ENCODE measurements at places on chromosomes 7 and 10.

GRCh38 chr7:44377134-44377463, 51.7 kb upstream of the CAMK2B start:
- no peak overlapping the region for H3K27ac ChIP-seq
- no peaks in the 10 kb centered on the region for H3K27me3 ChIP-seq

DNA sequence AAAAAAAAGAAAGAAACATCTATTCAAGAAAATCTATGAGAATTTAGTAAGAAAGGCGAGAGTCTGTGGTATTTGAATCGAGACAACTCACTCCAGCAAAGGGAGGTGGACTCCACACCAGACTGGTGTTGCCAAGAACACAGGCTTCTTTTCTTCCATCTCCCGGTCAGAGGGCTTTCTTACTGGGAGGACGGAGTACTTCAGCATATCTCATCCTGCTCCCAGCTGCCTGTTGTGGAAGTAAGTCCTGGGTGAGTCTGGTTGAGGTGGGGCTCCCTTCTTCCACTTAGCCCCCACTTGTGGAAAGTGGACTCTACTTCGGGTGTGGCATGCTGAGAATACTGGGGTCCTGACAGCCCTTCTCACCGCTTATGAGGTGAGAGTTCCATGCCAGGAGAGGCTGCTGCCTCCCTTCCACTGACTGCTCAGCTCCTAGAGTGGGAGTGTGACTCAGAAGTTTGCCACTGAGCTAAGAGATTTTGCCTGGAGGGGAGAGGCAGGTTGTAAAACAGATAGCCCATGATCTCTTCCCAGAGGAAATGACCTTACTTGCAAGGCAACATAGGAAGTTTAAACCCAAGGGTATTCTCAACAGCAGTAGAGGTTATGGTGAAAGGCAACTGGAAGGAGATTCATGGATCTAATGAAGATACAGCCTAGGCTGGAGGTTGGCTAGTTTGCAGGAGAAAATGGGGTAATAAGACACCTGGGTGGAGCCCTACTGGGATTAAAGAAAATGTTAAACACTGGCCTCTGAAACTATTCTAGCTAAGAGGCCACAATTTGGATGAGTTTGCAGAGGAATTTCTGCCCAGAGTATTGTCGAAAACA, 3.5 kb upstream of the NACAD start:
- H3K4me1 ChIP-seq = no peaks in the 10 kb centered on the region
- H3K27me3 ChIP-seq = no peaks in the 10 kb centered on the region
- H3K27ac ChIP-seq = no peak overlapping the region
- no peaks in the 10 kb centered on the region for H3K36me3 ChIP-seq
- H3K4me3 ChIP-seq = no peak overlapping the region

DNA sequence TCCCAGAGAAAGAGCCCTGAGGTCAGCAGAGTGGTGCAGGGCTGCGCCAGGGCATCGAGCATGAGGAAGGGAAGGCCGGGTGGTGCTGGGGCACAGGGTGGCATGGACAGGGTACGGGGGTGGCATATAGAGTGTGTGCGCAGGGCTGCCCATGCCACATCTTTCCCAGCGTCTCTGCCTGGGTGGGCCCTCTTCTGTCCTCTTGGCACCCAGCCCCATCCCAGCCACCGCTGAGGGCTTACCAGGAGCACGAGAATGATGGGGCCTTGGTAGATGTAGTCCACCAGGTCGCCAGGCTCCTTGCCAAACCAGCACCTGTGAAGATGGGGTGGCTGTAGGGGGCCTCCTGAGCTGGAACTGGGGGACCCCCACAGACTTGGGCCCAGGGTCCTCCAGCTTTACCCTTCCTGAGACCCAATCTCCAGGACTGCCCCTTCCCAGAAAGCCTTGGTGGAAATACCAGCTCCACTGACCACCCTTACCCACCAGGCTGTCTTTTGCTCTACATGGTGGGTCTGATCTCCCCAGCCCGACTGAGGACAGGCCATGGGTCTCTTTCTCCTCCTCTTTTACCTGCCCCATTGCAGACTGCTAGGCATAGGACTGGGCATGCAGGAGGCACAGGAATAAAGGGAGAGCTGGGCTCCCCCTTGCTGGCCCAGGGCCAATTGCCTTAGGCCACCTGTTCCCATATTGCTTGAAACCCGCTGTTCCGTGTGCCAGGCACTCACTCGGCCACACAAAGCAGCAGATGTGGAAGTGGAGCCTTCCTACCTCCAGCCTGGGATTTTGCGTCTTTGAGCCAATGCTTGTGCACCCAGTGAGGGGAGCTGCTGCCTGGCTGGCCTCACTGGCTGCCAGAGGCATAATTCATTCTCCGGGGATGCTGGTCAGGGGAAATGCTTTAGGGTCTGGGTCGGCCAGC, 21.7 kb downstream of the CRHR2 start:
- DNase-seq = no peak
- no peak overlapping the region for H3K27ac ChIP-seq
- H3K4me3 ChIP-seq = no peak overlapping the region
- H3K4me1 ChIP-seq = no peaks in the 10 kb centered on the region

DNA sequence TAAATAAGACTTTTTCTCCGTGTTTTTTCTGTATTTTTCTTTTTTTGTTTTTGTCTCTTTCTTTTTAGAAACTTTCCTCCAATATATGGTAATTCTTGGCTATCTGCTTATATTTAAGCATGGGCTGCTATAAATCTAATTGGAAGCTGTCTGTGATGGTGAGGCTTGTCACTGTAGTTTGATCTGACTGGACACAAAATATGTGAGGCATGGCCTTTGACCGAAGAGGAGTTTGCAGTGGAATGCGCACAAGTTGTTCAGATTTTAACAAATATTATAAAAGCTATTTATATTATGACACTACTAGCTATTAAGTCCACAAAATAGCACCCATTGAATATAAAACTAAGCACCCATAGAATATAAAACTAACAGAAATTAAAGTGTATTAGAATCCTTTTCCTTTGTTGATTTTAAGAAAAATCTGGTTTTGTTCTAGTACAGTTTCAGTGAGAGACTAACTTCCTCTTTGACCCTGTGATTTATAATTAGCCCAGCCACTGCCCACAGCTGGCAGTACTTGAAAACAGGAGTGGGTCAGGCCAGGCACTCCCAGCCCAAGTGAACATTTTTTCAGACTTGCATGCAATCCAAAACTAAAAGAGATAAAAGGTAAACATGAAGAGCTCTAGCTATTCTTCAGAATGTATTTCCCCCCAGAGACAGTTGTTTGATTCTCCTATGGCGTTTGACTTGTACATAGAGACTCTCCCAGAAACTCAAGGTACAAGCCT, 69.9 kb upstream of the FGL2 start:
- H3K36me3 ChIP-seq = no peaks in the 10 kb centered on the region
- no peaks in the 10 kb centered on the region for H3K4me1 ChIP-seq
- no peak overlapping the region for H3K27ac ChIP-seq
- H3K4me3 ChIP-seq = no peak overlapping the region
- no peak for DNase-seq

- no peak for DNase-seq
- H3K4me1 ChIP-seq = no peaks in the 10 kb centered on the region
- no peaks in the 10 kb centered on the region for H3K27me3 ChIP-seq
- no peak overlapping the region for H3K27ac ChIP-seq
- no peak overlapping the region for H3K4me3 ChIP-seq
These were observed 206.7 kb upstream of the PTPRZ1 start for GRCh38 chr7:121666306-121666705.

DNA sequence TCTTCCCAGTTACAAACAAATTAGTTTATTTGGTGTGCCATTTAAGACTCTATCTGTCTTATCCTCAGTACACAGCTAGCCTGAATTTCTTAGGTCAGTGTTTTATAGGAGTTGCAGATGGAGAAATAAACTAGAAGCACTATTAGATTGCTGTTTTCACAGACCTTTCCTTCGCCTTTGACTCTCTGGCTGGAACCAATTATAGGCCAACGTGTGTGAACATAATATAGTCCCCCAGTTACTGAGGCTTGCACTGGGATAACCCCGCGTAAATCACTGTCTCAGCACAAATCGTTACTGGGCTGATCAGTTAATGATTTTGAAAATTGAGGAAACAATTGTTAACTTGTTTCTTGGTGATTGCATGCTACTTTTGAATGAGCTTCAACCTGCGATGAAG, 233.4 kb downstream of the GFRA1 start:
- no peak for DNase-seq
- H3K27me3 ChIP-seq = no peaks in the 10 kb centered on the region
- no peak overlapping the region for H3K4me3 ChIP-seq
- H3K27ac ChIP-seq = no peak overlapping the region
- H3K36me3 ChIP-seq = no peaks in the 10 kb centered on the region
